ENCODE measurements at places on chromosomes 2 and 18. TPM values are rescaled to one million over a fixed set of nuclear protein-coding genes. Genes with fewer than 3 reads are reported as not detected.

DNA sequence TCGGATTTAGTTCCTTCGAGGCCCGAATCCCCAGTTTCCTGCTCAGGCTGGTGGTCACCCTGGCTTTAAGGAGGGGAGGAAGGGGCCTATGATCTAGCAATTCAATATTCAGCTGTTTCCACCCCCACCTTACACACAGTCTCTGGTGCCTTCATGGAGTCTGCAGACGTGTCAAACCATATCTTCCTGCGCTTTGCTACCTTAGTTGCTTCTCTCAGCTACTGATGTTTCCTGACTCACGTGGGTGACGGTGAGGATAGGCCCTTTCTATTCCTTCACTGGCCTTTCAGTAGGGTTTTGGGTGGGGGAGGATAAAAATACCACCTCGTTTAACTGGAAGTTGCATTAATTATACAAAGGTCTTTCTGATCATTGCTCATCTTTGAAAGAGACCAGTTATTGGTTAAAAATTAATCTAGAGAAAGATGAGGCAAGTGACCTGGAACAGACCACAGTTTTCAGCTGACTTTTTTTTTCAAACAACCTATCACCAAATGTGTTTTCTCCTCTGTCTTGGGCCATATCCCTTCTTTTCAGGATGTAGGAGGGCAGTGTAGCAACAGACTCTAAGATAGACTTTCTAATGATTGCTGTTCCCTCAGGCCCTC is 49.7 kb downstream of the SH2D6 start:
- peaks cover 2% of the 10 kb centered on the region for H3K4me1 ChIP-seq
- DNase-seq, result no peak
- no peak overlapping the region for H3K4me3 ChIP-seq
- H3K36me3 ChIP-seq, result no peaks in the 10 kb centered on the region
- no peaks in the 10 kb centered on the region for H3K27me3 ChIP-seq

DNA sequence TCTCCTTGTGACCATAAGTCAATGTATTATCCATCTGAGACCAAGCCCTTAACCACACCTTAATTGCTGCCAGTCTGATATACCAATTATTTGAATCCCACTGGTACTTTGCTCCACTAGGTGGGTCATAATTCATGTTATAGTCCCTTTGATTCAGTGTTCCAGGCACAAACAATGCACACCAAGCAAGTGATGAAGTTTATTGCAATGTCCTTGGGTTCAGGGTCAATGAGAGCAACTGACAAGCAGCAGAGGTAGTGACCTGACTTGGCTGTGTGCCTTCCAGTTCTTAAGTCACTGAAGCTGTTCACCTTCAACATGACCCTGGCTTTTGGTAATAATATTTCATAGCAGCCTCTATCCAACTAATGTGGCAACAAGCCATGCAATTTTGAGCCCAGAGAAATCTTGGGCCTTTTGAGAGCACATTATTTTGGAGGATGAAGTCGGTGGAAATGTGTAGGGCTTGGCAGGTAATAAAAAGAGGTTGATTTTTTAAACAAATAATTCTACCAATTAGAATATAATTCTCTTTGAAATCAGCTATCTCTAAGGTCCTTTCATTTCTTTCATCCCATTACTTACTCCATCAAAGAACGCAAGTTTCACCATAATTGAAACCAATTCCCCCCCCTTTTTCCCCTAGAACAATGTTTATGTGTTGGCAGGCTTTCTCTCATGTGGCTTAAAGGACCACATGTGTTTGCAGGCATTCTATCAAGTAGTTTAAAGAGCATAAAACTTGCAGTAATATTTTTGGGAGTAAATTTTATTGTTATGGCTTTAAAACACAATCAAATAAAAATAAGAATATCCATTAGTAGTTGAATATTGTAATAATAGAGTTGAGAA is 3.1 kb upstream of the CPO start:
- no peaks in the 10 kb centered on the region for H3K36me3 ChIP-seq
- no peak for DNase-seq
- H3K27me3 ChIP-seq, result peaks cover 2% of the 10 kb centered on the region

GRCh38 chr2:190802626-190803209 is 77.9 kb upstream of the GLS start:
- peaks cover 1% of the 10 kb centered on the region for H3K27me3 ChIP-seq
- no peaks in the 10 kb centered on the region for H3K36me3 ChIP-seq
- H3K4me1 ChIP-seq, result peaks cover 5% of the 10 kb centered on the region
- H3K4me3 ChIP-seq, result no peak overlapping the region

- H3K27me3 ChIP-seq, result no peaks in the 10 kb centered on the region
- H3K4me1 ChIP-seq, result no peaks in the 10 kb centered on the region
- no peak overlapping the region for H3K4me3 ChIP-seq
- no peak overlapping the region for H3K27ac ChIP-seq
Measured at GRCh38 chr18:51867767-51868166, 472.2 kb upstream of the DCC start.

The POTEE gene
- total RNA-seq, result 0.94 TPM

DNA sequence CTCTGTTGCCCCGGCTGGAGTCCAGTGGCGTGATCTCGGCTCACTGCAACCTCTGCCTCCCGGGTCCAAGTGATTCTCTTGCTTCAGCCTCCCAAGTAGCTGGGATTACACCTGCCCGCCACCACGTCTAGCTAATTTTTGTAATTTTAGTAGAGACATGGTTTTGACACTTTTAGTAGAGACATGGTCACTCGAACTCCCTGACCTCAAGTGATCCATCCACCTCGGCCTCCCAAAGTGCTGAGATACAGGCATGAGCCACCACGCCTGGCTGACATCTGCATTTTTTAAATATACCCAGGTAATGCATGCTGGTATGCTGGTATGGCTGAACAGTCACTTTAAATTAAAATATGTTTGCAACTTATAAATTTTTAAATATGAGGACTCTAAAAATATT is 91.9 kb downstream of the EPB41L3 start:
- no peak for DNase-seq
- H3K27me3 ChIP-seq, result no peaks in the 10 kb centered on the region
- peaks cover 19% of the 10 kb centered on the region for H3K4me1 ChIP-seq
- H3K36me3 ChIP-seq, result no peaks in the 10 kb centered on the region
- H3K27ac ChIP-seq, result no peak overlapping the region

DNA sequence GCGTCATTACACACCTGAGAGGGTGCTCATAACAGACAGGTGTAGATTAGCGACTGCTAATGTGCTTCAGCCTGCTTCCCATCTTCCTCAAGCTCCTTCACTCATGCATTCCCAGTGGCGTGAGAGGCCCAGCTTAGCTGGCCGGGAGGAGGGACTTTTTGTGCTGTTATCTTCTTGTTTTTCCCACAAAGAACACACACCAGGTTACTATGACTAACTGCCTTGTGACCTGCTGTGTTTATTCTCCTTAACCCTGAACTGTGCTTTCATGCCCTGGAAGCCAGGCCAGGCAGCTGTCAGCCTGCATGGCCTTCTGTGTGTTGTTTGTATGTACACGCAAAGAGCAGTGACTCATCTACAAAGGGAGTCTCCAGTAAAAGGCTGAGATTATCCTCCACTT is 143.8 kb downstream of the PIEZO2 start:
- no peak overlapping the region for H3K4me3 ChIP-seq
- H3K27ac ChIP-seq, result no peak overlapping the region
- DNase-seq, result no peak
- H3K4me1 ChIP-seq, result no peaks in the 10 kb centered on the region

The CXCR1 gene
- 1.1 TPM for total RNA-seq

DNA sequence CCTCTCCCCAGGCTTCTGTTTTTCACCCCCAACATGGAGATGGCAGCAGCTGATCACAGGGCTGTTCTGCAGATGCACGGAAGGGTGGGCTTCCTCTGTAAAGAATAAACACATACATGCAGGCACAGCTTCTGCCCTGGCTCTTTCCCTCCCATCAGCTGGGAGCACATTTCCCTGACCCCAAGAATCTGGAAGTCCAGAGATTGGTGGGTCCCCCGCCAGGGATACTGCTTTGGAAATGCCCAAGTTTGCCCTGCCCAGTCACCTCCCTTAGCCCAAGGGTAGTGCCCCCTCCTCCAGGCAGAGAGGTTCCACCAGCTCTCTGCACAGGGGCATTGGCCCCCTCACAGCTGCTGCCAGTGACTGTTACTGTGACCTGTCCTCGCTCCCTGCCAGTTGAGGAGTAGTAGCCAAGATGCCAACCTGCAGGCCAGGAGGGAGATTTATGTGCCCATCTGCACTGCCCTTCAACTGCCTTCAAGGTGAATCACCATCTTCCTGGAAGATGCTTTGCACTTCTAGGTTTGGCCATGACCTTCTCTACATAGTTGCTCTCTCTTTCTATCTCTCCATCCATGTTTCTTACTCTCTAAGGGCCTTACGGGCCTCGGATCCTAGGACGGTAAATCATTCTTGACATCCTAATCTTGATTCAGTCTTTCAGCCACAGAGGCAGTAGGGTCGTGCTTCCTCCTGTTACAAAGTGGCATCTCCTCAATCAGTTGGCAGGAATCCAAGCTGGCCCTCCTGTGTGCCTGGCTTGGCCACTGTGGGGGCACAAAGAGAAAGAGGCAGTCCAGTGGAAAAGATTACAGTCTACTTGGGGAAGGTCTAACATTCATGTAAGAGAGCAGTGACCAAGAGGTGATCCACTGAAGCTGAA is 121.8 kb downstream of the CTIF start:
- no peak overlapping the region for H3K4me3 ChIP-seq
- no peaks in the 10 kb centered on the region for H3K4me1 ChIP-seq
- H3K36me3 ChIP-seq, result no peaks in the 10 kb centered on the region
- no peak overlapping the region for H3K27ac ChIP-seq
- DNase-seq, result no peak
- H3K27me3 ChIP-seq, result no peaks in the 10 kb centered on the region
